GM23248 (cell line): ENCODE measurements at places on chromosomes 6 and 20. TPM values are rescaled to one million over a fixed set of nuclear protein-coding genes. Genes with fewer than 3 reads are reported as not detected.

Gene TSHZ2
- polyA plus RNA-seq: 4.5 and 6.3 TPM in 2 replicates

Gene HLA-E
- polyA plus RNA-seq: 123 and 130 TPM in 2 replicates

Gene SUMO4
- 0.18 and 0.23 TPM in 2 replicates for polyA plus RNA-seq

Gene DEF6
- 1.3 and 1.7 TPM in 2 replicates for polyA plus RNA-seq

Gene ACTL10
- polyA plus RNA-seq: 1.5 and 1.7 TPM in 2 replicates

Gene C20orf144
- polyA plus RNA-seq: 0.25 and 0.41 TPM in 2 replicates

Gene DLK2
- polyA plus RNA-seq: 0.66 and 1.4 TPM in 2 replicates

Gene ULBP3
- polyA plus RNA-seq: 3.7 and 4.4 TPM in 2 replicates

Gene LAMA2
- polyA plus RNA-seq: 7.2 and 8.3 TPM in 2 replicates

Gene PNLDC1
- polyA plus RNA-seq: not detected in 2 replicates

Gene ADTRP
- 2.6 and 3.4 TPM in 2 replicates for polyA plus RNA-seq

Gene FILIP1
- 0.11 TPM in 1 of 2 replicates, not detected in the other for polyA plus RNA-seq

Gene C20orf204
- 0.09 and 0.14 TPM in 2 replicates for polyA plus RNA-seq

Gene ARFGEF3
- polyA plus RNA-seq: 0.06 TPM in 2 replicates

Gene ASIP
- not detected in 2 replicates for polyA plus RNA-seq

Gene GMDS
- polyA plus RNA-seq: 12.6 and 14.1 TPM in 2 replicates

Gene UCKL1
- polyA plus RNA-seq: 28.8 and 33.4 TPM in 2 replicates

Gene RAET1L
- polyA plus RNA-seq: not detected in 2 replicates

Gene TRIM10
- not detected in 2 replicates for polyA plus RNA-seq

Gene SLC2A10
- 26.2 and 29.7 TPM in 2 replicates for polyA plus RNA-seq

Gene PSMB1
- 410 and 411 TPM in 2 replicates for polyA plus RNA-seq

Gene THBS2
- 76.4 and 77.8 TPM in 2 replicates for polyA plus RNA-seq

Gene ZFP64
- polyA plus RNA-seq: 14.3 and 15.0 TPM in 2 replicates

Gene PPP1R3G
- polyA plus RNA-seq: 0.84 and 0.85 TPM in 2 replicates

Gene CCDC28A
- polyA plus RNA-seq: 14.6 and 15.9 TPM in 2 replicates

Gene IL17A
- not detected in 2 replicates for polyA plus RNA-seq

Gene ZNF184
- polyA plus RNA-seq: 3.8 TPM in 2 replicates
